Central memory CD4-positive, alpha-beta T cell (primary cell): ENCODE measurements at places on chromosomes 7 and 10.

DNA sequence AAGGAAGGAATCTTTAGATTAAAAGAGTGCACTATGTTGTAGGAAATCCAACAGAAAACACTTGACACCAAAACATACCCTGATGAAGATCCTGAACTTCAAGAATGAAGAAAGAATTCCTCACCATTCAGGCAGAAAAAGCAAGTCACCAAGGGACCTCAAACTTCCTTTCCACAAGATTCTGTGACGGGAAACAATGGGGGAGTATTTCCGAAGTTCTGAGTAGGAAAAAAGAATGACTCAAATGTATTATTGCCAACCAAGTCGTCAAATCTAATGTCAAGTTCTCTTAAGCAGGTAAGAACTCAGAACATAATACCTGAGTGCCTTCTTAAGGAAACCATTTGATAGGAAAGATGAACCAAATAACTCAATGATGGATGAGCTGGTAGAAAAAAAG lies 44.7 kb upstream of the MTURN start:
- DNase-seq, result no peak

- DNase-seq, result no peak
These were observed 23.1 kb downstream of the KCNH2 start for GRCh38 chr7:150954986-150955518.

- no peak for DNase-seq
These were observed 136.7 kb downstream of the HECW1 start for GRCh38 chr7:43248961-43249822.

DNA sequence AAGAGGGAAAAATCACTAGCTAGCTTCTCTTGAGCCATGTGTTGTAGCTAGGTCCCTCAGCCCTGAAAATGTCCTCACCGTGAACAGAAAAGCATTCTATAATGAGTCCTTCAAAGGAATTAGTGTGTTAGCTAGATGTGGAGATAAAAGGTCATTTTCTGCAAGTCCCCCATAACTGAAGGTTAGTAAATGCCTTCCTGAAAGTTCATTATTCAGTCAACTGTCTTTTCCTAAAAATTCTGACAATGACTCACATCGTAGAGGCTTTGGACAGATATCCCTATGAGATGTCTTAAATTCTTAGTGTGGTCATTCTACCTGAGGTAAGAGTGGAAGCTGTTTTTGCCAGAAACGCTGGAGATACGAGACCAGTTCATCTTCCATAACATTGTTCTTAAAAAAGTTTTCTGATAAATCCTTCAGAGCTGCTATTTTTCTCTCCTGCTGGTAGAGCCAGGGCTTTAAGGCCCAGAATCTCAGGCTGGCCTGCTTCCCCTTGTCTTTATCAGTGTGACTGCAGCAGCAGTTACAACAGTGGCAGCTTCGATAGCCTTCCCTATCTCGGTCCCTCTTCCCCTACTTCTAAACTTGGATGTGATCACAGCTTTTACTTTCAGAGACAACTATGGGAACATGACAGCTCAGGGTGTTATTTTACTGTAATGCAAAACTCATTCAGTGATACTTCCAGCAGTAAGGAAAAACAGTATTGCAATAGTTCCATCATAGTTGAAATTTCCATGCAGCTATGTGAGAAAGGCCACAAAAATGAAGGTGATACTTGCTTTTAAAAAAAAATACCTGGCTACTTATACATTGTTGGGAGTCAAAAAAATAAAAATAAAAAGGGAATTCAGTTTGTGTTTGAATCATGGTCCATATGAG lies 37.3 kb upstream of the PRKAR2B start:
- DNase-seq, result no peak

GRCh38 chr10:18514537-18514936 lies 136.8 kb downstream of the NSUN6 start:
- no peak for DNase-seq
